Suprapubic skin (tissue), 4 donors: ENCODE measurements at places on chromosomes 1 and 21. TPM values are rescaled to one million over a fixed set of nuclear protein-coding genes. Genes with fewer than 3 reads are reported as not detected.

The DNASE2B gene
- 1.2 TPM for total RNA-seq

The NMNAT2 gene
- total RNA-seq = 0.68 TPM

The CFAP74 gene
- not detected for total RNA-seq

- no peak for DNase-seq
These were observed 42.6 kb downstream of the PLEKHA6 start for GRCh38 chr1:204317170-204317569.

DNA sequence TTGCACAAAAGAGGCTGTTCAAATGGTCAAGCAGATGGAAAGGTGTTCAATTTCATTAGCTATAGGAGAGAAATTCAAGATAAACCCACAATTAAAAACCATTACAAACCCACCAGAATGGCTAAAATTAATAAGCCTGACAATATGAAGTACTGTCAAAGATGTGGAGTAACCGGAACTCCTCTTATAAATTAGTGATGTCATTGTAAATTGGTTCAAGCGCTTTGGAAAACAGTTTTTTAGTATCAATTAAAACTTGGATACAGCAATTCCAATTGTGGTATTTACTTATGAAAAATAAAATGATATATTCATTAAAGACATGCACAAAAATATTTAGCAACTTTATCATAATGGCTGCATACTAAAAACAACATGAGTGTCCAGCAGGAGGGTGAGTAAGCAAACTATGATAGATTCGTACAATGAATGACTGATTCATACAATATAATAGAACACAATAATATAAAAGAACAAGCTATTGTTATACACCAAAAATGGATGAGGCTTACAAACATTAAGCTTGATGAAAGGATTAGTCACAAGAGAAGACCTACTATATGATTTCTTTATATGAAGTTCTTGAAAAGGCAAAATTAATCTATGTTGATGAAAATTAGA lies 38.4 kb upstream of the FGGY start:
- DNase-seq = no peak

DNA sequence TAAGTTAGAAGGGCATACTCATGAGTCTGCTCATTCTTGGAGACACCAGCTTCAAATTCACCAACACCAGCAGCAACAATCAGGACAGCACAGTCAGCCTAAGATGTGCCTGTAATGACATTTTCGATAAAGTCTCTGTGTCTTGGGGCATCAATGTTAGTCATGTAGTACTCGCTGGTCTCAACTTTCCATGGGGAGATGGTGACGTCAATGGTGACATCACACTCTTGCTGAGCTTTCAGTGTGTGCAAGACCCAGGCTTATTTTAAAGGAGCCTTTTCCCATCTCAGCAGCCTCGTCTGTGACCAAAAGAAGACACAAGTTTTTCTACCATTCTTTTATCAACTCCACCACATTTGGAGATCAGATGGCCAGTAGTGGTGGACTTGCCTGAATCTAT lies 75.5 kb downstream of the SERINC2 start:
- no peak for DNase-seq

The CELA2A gene
- not detected for total RNA-seq

The C1orf87 gene
- not detected for total RNA-seq

GRCh38 chr1:154937988-154938386 lies 1.5 kb upstream of the PMVK start:
- DNase-seq = no peak

GRCh38 chr1:231919239-231919885 lies 292.8 kb downstream of the DISC1 start:
- no peak for DNase-seq

The HRNR gene
- not detected for total RNA-seq

DNA sequence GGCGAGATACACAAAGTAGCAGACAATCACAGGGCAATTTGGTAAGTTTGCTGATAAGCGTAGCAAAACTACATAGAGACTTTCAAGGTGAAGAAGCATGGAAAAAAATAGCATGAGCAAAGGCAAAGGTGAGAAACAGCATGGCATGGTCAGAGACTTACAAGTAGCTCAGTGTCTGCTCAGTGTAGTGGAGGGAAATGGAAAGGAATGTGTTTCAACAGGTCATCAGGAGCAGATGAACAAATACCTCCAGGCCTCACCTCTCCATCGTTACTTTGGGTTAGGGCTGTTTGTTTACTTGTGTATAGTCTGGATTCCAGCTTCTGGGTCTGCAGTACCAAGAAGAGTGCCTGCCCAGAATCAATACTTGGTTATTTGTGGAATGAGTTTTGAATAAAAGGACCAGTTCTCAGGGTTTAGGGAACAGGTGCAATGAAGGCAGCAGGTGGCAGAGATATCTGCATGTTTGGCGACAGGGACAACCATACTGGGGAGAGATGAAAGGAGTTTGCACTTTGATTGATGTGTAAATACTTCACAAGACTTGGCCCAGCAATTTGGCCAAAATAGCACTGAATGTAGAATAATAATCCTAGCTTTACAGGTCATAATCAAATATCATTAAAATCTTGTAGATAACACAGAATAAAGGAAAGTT lies 97.0 kb upstream of the FGGY start:
- DNase-seq = no peak

- no peak for DNase-seq
These were observed 15.4 kb downstream of the SLX9 start for GRCh38 chr21:44955141-44955797.

The TNFSF4 gene
- not detected for total RNA-seq

DNA sequence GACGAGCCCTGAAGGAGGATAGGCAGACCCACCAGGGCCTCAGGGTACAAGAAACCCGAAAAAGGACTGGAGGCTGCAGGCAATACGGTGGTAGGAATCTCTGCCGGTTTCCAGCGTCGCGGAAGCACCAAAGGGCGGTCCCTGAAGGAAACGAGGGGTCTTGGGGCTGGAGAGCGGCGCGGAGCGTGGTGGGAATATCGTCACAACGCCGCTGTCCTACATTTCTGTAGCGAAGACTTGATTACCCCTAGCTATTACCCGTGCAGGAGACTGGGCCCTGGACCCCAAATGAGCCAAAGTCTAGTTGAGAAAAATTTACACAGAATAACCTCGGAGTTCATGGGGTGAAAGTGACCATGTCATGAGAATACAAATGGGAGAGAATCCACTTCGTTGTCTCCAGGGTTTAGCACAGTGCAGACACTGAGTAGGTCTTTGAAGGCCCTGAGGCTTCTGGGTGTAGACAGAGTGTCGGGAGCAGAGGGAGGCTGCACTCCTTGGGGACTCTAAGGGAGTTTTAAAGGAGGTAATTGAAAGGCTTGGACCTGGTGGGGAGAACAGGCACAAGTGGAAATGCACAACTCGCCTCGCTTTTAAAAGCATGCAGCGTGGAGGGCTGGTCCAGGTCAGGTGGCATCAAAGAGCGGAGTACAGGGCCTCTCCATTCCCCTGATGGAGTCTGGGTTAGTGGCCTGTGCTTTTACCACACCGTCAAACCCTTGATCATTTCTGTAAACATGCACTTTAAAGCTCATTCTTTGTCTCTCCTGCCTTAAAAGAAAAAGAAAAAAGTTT lies 1.5 kb downstream of the ATP1A1 start:
- DNase-seq = no peak

DNA sequence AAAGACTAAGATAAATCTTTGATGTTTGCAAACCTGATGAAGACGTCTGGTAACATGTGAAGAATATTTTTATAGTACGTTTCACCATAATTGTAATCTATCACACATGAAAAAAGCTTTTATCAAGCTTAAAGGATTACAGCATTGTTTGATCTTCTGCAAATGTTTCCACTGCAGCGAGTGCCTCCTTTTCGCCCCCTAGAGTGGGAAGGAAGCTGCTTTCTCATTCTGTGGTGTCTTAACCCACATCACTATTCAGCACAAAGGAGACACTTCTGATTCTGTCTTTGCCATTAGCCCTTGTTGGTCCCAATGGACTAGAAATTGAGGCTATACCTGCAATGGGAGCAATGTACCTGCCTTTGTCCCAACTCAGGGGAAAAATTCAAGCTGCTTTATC lies 46.0 kb upstream of the IL12RB2 start:
- no peak for DNase-seq

DNA sequence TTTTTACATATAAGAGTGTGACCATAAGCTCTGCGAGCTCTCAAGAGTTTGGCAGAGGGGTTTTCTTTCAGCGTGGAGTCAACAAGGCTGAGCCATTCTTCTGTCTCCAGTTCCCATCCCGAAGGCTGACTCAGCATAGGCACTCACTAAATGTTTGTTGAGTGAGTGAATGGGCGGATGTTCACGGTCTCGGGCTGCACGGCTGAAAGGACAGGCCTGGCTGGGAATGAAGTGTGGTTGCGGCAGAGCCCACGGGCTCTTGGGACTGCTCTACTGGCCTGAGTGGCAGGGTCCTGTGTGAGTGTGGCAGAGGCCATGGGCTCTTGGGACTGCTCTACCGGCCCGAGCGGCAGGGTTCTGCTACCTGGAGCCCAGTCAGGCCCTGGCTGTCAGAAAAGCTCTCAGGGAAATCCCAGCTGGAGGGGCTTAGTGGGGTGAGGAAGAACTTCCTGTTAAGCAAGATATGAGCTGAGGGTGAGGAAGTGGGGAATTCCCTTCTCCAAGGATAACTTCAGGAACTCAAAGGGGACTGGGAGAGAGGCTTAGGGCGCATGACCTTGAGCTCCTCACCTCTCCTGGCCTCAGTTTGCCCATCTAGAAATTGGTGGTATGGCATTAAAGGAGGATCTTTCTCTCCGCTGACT lies 56.6 kb upstream of the C1orf174 start:
- DNase-seq = no peak

GRCh38 chr1:65417729-65418128 lies 2.7 kb upstream of the LEPR start:
- no peak for DNase-seq

GRCh38 chr1:196259316-196259715 lies 348.9 kb downstream of the KCNT2 start:
- no peak for DNase-seq

The GBP5 gene
- 0.32 TPM for total RNA-seq

The CYP4A22 gene
- total RNA-seq = not detected

The FLG2 gene
- 259 TPM for total RNA-seq

DNA sequence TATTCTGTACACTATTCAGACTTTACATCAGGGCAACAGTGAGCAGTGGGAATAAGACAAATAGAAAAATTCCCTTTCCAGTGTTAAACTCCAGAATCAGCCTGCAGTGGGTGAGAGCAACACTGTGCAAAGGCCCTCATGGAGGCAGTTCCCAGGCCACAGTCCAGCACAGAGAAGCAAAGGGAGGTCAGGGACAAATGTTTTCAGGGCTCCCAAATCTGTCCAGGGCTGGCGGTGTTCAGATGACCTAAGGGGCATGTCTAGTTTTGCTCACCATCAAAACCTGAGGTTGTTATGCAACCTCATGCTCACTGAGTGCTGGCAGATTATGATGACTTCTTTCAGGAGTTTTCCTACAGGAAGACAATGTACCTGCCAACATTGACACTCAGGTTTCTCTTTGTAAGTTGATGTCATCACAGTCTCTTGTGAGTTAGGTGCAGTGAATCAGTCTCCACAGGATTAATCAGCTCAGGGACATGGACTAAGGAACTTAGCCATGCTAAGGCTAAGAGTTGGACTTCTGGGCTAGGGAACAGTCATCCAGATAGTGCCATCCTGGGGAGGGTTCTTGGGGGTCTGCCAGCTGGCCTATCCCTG lies 3.6 kb upstream of the LCE5A start:
- no peak for DNase-seq
